Stimulated activated CD4-positive, alpha-beta T cell treated with anti-CD3 and anti-CD28 coated beads, Interleukin-12 subunit alpha, Interleukin-12 subunit beta, amount 100 ng/mL, for 48 hours (primary cell): ENCODE measurements at places on chromosomes 7 and 10.

DNA sequence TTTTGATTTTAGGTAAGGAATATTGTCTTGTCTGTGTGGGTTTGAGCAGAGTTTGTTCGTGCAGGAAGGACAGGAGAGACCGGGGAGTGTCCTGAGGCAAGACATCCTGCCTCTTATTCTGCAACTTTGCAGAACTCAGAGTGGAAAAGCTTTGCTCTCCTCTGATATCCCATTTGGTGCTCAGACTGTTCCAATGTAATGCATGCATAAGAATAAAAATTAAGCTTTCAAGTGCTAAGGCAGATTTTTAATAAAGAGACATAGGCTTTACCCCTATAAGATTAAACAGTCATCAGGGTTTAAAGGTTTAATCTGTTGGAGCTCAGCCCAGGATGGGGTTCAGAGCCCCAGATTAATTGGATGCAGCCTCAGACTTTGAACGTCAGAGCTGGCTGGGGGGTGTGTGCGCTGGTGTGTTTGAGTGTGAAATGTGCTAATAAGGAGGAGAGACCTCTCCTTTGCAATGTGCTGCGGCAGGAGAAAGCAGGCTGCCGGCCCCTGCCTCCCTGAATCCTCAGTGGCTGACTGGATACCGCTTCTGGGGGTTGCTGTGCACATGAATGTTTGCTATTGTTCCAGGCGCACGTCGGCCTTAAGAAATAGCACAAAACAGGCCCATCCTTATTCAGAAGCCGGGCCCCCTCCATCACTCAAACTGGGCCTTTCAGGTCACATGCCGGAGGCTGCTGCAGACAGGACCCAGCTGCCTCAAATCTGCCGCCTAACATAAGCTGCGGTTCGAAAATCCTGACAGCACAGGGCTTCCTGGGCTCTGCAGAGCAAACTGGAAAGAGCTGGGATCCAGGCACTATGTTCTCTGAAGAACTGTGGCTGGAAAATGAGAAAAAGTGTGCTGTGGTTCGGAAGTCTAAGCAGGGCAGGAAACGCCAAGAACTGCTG, 84.1 kb upstream of the PRR15 start:
- DNase-seq, result no peak

GRCh38 chr7:57179776-57180415, 47.7 kb upstream of the ZNF479 start:
- no peak for DNase-seq

DNA sequence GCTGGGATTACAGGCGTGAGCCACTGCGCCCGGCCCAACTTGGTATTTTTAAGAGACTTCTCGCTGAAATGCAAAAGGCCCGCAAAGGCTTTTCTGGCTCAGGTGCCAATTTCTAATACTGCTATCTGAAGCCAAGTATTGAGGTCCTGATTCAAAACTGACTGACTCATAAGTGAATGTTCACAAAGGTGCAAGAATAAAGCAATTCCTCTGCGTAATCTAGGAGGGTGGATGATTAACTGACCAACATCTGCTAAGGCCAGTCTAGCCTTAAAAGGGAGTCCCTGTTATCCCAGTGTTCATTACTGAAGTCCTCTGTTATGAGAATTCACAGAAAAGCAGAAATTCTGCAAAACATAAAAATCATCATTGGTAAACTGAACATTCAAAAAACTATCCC, 111.4 kb downstream of the SRPK2 start:
- no peak for DNase-seq

DNA sequence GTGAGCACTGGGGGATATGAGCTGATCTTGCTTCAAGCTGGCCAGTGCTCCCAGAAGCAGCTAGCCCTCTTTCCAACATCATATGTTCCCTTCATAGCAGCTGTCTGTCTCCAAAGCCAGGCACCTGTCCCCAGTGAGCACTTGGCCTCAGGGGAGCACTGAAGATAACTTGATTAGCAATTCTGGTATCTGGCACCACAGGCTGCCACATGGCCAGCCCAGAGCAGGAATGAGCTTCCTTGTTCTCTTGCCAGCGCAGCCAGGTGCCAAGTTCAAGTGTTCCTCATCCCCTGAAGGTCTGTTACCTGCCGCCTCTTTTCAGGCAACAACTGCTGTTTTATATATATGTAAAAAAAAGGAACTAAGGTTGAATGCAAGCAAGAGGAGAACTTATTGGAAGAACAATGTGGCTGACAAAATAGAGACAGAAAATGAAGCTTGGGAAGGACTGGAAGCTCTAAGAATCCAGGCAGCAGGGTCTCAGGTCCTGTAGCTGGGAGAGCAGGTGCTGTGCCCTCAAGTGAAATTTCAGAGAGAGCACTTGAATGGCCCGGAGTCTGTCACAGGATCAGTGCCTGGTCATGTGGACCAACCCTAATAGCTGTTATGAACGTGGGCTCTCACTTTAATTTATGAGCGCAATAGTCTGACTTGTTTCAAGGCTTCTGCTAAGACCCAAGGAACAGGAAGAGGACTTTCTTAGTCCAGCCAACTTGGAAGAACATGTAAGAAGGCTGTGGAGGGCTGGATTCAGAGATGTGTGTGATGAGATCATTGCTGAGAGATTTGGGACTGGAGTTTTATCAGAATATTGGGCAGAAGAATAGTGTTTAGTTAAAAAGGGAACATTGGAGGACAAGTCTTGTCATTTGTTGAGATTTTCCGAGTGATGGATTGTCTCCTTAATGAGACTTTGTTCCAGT, 267.2 kb downstream of the GLRX3 start:
- no peak for DNase-seq

DNA sequence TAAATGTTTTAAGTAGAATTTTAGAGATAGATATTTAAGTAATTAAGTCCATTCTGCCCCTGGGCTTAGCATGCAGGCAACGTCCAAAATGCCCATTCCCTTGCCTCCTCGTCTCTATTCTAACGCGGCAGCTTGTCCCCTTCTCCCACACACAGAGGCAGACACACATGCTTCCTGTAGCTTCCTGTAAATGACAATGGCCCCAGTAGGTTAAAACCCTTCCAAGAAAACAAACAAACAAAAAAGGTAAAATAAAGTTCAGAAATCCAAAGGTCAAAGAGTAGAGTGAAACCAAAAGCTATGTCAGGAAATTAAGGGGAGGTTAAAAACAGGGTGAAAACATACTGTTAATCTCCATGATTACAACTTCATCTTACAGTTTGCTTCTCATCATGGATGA, 857.6 kb downstream of the GATA3 start:
- DNase-seq, result no peak

GRCh38 chr7:32660936-32661335, 165.6 kb downstream of the AVL9 start:
- no peak for DNase-seq

DNA sequence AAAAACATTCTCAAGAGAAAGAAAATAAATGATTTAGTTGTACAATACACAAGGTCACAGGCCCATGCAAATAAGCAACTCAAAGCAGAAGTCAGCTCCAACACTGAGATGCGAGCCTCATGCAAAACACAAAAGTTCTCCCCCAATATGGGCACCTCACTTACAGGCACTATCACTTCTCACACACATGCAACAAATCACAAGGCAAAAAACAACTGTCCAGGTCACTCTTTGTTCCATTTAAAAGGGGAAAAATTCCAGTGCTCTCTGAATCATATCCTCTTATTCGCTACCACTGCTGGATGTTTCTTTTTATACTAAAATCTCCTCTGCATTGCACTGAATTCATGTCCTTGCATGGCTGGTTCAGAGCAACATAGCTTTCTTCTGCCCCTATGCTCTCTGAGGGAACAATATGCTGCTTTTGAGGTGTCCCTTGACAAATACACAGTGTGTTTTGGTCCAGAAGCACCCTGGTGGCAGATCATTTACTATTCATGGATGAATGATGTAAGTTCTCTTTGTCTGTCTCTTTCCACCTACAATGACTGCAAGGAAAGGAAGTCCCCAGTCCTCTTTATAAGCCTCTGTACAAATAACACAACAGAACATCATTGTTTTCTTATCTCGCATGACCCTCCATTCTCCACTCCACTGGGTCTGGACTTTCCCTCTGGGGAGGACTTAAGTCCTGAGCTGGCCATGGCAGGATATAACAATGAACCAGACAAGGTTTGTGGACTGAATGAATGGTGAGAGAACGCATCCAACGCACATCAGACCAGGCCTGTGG, 85.4 kb upstream of the GSDME start:
- no peak for DNase-seq

DNA sequence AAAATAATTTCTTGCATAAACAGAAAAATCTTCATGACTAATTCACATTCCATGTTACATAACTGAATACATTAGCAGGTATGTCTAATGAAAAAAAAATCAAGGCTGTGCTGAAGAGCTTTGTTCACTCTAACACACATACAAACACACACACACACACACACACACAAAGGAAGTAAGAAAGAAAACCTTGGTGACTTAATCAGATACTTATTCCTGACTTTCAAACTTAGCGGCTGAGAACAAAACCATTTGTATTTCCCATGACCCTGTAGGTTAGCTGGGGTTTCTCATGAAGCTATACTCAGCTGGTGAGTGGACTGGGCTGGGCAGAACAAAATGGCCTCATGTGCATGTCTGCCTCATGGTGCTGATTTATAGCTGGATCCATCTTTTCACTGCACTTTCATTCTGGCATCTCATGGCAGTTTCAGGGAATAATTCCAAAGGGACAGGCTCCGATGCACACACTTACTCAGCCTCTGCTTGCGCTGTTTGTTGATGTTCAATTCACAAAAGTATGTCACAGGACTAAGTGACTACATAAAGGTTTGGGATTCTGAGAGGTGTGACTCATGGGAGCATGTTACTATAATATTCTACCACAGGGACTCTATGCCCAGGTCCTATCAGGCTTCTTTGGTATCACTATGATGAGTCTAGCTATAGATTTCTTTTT, 161.2 kb downstream of the PCLO start:
- DNase-seq, result no peak

DNA sequence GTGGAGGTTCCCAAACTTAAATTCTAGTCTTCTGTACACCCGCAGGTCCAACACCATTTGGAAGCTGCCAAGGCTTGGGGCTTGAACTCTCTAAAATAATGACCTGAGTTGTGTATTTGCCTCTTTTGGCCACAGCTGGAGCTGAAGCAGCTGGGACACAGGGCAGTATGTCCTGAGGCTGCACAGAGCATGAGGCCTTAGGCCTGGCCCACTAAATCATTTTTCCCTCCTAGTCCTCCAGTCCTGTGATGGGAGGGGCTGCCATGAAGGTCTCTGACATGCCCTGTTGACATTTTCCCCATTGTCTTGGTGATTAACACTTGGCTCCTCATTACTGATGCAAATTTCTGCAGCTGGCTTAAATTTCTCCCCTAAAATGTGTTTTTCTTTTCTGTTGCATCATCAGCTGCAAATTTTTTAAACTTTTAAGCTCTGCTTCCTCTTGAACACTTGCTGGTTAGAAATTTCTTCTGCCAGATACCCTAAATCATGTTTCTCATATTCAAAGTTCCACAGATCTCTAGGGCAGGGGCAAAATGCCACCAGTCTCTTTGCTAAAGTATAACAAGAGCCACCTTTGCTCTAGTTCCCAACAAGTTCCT, 43.6 kb upstream of the WNT16 start:
- DNase-seq, result no peak

- no peak for DNase-seq
Observed at GRCh38 chr10:119330342-119330741, 123.0 kb downstream of the GRK5 start.

DNA sequence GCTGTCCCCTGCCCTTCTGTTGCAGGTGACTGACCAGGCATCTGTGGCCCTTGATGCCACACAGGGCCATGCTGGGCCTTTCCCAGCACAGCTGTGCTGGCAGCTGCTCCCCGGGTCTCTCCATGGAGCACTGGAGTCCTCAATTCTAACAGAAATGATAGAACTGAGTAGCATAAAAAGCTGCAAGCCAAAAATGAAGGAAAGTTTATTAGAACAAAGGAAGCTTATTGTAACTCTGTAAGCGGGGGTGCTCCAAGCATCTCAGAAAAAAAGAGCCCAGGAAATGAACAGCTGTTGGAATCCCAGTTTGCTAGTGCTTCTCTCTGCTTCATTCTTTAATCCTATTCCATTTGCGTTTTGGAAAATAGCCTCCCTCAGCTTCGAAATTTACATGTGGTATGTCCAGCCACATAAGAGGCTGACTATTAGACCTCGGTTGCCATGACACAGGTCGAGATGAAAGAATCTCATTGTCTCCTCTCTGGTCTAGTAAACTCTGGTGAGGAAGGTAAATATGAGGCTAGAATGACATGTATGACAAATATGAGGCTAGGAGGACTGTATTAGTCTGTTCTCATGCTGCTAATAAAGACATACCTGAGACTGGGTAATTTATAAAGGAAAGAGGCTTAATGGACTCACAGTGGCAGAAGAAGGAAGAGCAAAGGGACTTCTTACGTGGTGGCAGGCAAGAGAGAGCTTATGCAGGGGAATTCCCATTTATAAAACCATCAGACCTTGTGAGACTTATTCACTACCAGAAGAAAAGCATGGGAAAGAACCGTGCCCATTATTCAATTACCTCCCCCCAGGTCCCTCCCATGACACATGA, 23.7 kb downstream of the EPDR1 start:
- DNase-seq, result no peak

DNA sequence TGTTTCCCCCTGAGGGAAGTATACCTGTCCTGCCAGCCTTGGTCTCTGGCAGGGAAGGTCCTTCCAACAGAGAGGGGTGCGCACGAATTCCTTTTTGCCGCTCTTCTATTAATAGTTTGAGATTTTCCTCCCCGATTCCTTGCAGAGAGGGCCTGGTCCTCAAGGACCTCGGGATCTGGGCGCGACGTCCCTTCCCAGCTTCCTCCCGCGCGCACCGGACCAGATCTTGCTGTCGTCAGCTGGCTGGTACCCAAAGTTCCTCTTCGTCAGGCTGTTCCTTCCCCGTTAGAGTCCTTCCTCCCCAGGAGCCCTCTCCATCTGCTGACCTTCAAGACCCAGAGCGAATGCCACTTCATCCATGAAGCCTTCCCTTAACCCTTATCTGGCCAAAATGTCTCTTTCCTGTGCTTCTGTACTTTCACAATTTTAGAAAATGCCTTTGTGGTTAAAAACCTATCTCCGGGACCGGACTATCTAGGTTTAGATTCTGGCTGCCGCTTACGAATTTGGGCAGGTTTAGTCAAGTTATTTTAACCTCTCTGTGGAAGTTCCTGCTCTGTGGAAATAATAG, 851 bp upstream of the GOT1 start:
- peak; percentile 16 for DNase-seq
